ENCODE measurements at places on chromosomes 12 and 14.

- no peak for DNase-seq
These were observed 72.2 kb downstream of the SETD3 start for GRCh38 chr14:99408286-99408970.

GRCh38 chr12:118714051-118714460, 267.3 kb upstream of the SRRM4 start:
- no peak for DNase-seq

GRCh38 chr14:106883218-106883692, 1356.9 kb downstream of the TMEM121 start:
- no peak for DNase-seq

GRCh38 chr14:106840258-106840657, 1313.9 kb downstream of the TMEM121 start:
- no peak for DNase-seq

GRCh38 chr12:95547522-95548055, 3.7 kb downstream of the USP44 start:
- no peak for DNase-seq
